ENCODE measurements at places on chromosomes 5 and 9. TPM values are rescaled to one million over a fixed set of nuclear protein-coding genes. Genes with fewer than 3 reads are reported as not detected.

KCNMB1 gene
- total RNA-seq, result not detected

ARL15 gene
- total RNA-seq, result 18.9 TPM

ARHGEF28 gene
- total RNA-seq, result 15.9 TPM

FAXDC2 gene
- 6.0 TPM for total RNA-seq

TGFBI gene
- 2,186 TPM for total RNA-seq

PDE6A gene
- total RNA-seq, result not detected

BARHL1 gene
- not detected for total RNA-seq

PRRX2 gene
- 23.2 TPM for total RNA-seq

SLC25A51 gene
- 79.5 TPM for total RNA-seq

PCDHA11 gene
- under 0.01 TPM for total RNA-seq

CDX1 gene
- 0.09 TPM for total RNA-seq

GADD45G gene
- total RNA-seq, result 1.00 TPM

PCDHGA9 gene
- total RNA-seq, result 3.1 TPM

SURF4 gene
- 583 TPM for total RNA-seq

FBP2 gene
- not detected for total RNA-seq

MCC gene
- 64.7 TPM for total RNA-seq

FAM221B gene
- not detected for total RNA-seq

MRPS27 gene
- 79.1 TPM for total RNA-seq

ANKDD1B gene
- 1.1 TPM for total RNA-seq

NDUFS4 gene
- 106 TPM for total RNA-seq

PCDHA3 gene
- 0.28 TPM for total RNA-seq

ANKRD31 gene
- total RNA-seq, result 0.14 TPM

NUTM2F gene
- not detected for total RNA-seq

CARD9 gene
- total RNA-seq, result 2.2 TPM

PLAC8L1 gene
- total RNA-seq, result not detected

PPP3R2 gene
- not detected for total RNA-seq

PCDHA1 gene
- under 0.01 TPM for total RNA-seq

VDAC1 gene
- 293 TPM for total RNA-seq

MAMDC2 gene
- 3.0 TPM for total RNA-seq

PLPP7 gene
- 6.8 TPM for total RNA-seq

SPATA31A3 gene
- total RNA-seq, result not detected

HBEGF gene
- 1.2 TPM for total RNA-seq

Data from smooth muscle cell of bladder (primary cell).